ENCODE measurements at places on chromosomes 3 and 15. TPM values are rescaled to one million over a fixed set of nuclear protein-coding genes. Genes with fewer than 3 reads are reported as not detected.

FETUB gene
- total RNA-seq, result not detected

NLGN1 gene
- total RNA-seq, result 5.4 TPM

WDR73 gene
- 38.4 TPM for total RNA-seq

MME gene
- 160 TPM for total RNA-seq

CYP8B1 gene
- total RNA-seq, result 0.35 TPM

ALDH1A2 gene
- 157 TPM for total RNA-seq

HIGD1A gene
- total RNA-seq, result 87.3 TPM

SERINC4 gene
- 0.23 TPM for total RNA-seq

SRGAP3 gene
- total RNA-seq, result 30.8 TPM

ARPP21 gene
- total RNA-seq, result 15.0 TPM

SLC6A1 gene
- 1.6 TPM for total RNA-seq

TF gene
- total RNA-seq, result 4.5 TPM

HHLA2 gene
- total RNA-seq, result 13.8 TPM

NAALADL2 gene
- 37.1 TPM for total RNA-seq

CALML4 gene
- 15.3 TPM for total RNA-seq

MYZAP gene
- 2.7 TPM for total RNA-seq

DALRD3 gene
- total RNA-seq, result 52.2 TPM

DGKG gene
- total RNA-seq, result 2.3 TPM

C3orf18 gene
- 14.2 TPM for total RNA-seq

SLC12A1 gene
- total RNA-seq, result 578 TPM

SH2D7 gene
- total RNA-seq, result not detected

APOD gene
- 9.4 TPM for total RNA-seq

SI gene
- total RNA-seq, result under 0.01 TPM

DAZL gene
- not detected for total RNA-seq

VWA5B2 gene
- 0.99 TPM for total RNA-seq

GASK1A gene
- 11.2 TPM for total RNA-seq

LMOD3 gene
- 9.8 TPM for total RNA-seq

SYNPR gene
- total RNA-seq, result not detected

CA12 gene
- 178 TPM for total RNA-seq

PEX5L gene
- 0.76 TPM for total RNA-seq

Data from metanephros (tissue), 2 donors.